ENCODE measurements at places on chromosomes 6 and 20.
A peak's percentile ranks its signal among the peaks of the same experiment; 100 is the strongest.

GRCh38 chr6:155213611-155214372, 50.0 kb upstream of the CLDN20 start:
- no peak for DNase-seq

- no peak for DNase-seq
Observed at GRCh38 chr6:132814716-132815570, 574 bp downstream of the RPS12 start.

DNA sequence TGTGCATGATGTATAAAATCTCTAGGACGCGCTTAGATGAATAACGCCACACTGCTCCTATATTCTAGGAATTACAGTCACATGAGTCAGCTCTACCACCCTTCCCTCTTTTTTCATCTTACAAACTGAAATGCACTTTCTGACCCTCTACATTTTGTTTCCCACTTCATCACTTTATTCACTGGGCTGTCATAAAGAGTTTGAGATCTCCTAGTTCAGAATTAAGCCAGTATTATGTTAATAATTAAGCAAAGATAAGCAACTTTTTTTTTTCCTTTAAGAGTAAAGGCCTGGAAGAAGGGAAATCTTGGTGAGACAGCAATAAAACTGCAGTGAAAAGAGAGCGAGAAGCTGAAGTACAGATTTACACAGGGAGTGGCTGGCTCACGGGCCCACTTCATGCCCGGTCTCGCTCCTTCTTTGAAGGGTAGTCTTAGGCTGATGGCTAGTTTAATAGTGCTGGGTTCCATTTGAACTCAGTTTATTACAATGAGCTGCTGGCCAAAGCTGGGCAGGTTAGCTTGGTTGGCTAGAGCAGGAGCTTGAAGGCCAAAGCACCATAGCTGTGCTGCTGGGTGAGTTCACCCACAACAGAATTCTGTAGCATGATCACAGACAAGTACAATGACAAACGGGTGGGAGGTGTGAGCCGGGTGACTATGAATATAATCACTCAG, 110.6 kb downstream of the MAP7 start:
- no peak for DNase-seq

DNA sequence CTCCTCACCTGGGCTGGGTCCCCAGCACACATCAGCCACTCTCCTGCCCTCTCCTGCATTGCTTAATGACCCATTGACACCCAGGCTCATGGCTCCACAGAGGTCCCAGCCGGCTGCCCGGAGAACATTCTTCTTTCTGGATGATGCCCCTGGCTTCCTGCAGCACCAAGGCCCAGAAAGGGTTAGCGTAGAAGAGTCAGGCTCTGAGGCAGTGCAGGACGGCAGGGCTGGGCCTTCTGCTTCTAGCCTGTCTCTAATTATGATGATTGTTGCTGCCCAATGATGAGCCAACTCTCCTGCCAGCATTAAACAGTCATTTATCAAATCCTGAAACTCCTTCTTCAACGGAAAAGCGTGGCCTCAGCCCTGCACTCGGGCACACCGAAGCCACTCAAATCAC, 66.4 kb downstream of the ZNF217 start:
- DNase-seq = no peak

GRCh38 chr6:117494283-117494682, 11.8 kb downstream of the DCBLD1 start:
- no peak for DNase-seq

- no peak for DNase-seq
Observed at GRCh38 chr6:20669571-20670314, 135.5 kb downstream of the CDKAL1 start.

GRCh38 chr6:41420186-41420585, 84.8 kb downstream of the NCR2 start:
- DNase-seq = no peak

DNA sequence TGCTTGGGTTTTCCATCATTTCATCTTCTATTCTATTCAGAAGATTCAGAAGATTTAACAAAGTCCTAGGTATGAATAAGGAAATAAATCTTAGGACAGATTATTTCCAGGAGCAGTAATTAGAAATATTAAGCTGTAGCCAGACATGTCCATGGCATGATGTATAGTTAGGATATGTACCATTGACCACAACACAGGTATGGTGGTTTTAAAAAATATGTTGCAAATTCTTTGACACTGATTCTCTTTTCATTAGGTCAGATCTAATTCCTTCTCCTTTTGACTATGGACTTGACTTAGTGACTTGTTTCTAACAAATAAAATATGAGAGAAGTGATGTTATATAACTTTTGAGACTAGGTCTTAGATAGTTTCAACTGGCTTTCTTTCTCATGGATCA, 23.5 kb upstream of the PDE7B start:
- DNase-seq = no peak

DNA sequence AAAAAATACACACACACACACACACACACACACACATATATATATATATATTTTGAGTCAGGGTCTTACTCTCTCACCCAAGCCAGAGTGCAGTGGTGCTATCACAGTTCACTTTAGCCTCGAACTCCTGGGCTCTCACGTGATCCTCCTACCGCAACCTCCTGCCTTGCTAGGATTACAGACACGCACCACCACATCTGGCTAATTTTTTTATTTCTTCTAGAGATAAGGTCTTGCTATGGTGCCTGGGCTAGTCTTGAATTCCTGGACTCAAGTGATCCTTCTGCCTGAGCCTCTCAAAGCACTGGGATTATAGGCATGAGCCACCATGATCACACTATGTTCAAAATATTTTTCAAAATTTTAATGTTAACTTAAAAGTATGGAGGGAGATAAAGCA, 43.5 kb downstream of the NUP153 start:
- DNase-seq = no peak

DNA sequence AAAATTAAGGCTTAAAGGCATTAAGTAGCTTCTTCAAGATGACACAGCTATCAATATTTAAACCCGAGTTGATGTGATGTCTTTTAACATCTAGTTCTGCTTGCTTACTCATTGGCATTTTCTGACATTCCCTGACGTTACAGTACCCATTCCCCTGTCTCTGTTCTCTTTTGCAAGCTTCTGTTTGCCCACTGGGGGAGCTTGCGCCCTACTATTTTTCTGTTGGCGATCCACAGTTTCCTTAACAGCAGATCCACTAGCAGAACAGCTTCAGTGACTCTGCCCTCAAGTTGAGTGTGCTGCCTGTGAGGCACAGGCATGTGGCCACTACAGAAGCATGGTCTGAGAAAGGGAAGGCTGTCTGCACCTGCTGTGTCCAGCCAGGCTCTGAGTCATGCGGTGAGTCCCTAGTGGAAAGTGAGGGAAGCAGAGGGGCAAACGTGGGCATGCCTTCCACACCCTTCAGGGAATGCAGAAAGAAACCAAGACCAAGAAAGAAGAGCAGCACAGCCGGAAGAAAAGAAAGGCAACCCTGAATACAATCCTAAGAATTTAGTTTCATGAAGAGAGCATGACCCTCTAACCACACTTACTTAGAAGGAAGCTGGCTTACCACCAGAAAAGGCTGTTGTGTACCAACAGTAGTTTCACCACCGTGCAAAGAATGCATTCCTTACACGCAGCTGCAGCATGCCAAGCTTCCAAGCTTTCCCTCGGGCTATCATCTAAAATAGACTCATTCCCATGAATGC, 97.7 kb upstream of the VGLL2 start:
- no peak for DNase-seq

- peak; percentile 68 for DNase-seq
Observed at GRCh38 chr20:478949-479429, 16.7 kb upstream of the TBC1D20 start.

- DNase-seq = no peak
Observed at GRCh38 chr6:11486486-11486885, 51.1 kb upstream of the TMEM170B start.

DNA sequence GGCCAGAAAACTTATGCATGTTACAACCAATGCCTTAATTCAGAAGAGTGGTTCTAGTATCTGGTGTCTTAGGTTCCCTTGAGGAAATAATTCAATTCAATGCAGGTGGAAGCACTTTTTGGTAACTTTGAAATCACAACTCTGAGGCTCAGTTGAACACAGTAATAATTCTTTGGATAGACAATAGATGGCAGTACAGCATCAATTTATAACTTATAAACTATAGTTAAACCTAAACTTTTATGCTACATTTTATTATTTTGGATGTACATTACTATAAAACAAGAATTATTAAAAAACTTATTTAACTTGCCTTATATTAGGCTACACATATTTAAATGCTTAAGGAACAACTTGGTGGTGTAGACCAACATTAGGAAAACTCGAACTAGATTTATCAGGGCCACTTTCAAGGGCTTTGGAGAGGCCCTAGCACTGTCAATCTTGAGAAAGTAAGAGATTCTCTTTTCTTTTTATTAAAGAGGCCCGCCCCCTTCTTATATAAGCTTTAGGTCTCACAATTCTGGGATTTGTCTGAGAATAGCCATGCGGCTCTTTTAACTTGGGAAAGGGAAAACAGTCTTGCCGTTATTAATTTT, 85.9 kb downstream of the CRYBG1 start:
- DNase-seq = no peak

DNA sequence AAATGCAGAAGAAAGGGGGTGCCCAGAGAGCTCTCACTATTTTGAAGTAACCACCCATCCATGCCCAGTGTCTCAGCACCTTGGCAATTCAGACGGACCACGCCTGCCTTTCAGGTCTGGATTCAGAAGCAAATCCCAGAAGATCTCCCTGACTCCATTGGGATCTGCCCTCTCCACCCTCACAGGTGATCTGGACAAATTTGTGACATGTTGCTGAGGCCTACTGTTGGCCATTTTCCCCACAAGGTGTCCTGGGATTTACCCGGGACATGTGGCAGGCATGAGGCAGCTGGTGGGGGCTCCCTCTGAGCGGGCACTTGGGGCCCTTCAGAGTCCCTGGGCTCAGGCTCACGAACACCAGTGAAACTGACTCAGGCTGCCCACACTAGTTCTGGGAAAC, 51.9 kb upstream of the IYD start:
- DNase-seq = no peak

DNA sequence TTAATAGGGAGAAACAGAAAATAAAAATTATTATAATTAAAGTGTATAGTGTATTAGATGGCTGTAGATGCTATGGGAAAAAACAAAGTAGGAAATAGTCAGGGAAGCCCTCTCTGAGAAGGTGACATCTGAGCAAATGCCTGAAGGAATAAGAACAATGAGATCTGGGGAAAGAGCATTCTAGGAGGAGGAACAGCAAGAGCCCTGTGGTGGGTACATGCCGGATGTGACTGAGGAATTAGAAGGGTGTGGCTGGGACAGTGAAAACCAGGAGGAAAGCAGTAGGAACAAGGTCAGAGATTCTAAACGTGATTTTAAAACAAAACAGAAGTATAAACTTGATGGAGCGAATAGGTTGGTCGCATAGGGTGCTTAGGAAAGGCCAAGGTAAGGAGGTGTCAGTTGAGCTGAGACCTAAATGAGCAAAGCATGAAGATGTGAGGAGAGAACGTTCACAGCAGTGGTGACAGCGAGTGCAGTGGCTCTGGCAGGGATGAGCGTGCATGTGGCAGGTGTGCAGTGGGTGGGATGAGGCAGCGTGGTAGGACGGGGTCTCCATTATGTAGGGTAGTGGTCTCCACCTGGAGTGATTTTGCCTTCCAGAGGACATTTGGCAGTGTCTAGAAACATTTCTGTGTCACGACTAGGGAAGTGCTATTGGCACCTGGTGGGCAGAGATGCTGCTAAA, 97.1 kb upstream of the MRPS10 start:
- DNase-seq = no peak

DNA sequence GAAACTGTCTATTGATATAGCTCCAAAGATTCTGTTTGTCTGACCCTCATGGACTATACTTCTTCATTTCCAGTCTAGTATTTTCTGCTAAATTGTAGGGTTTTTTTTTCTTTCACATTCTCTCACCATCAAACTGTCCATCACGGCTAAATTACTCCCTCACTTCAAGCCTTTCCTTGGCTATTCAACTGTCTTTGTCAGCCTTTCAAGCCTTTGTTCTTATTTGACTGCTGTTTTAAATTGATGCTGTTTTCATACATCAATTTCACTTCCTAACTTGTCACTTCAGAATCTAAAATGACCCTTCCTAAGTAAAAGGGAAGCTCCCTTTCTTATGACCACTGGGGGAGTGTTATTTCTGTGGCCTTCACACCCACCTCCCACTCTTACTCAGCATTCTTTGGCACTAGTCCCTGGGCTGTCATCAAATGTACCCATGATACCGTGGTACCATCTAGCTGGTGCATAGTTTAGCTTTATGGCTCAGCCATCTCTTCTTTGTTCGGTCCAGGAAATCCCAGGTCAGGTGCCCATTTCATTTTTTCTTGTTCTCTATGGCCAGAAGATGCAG, 8.6 kb downstream of the GJA1 start:
- DNase-seq = no peak

GRCh38 chr20:10802236-10802635, 128.4 kb upstream of the JAG1 start:
- no peak for DNase-seq

DNA sequence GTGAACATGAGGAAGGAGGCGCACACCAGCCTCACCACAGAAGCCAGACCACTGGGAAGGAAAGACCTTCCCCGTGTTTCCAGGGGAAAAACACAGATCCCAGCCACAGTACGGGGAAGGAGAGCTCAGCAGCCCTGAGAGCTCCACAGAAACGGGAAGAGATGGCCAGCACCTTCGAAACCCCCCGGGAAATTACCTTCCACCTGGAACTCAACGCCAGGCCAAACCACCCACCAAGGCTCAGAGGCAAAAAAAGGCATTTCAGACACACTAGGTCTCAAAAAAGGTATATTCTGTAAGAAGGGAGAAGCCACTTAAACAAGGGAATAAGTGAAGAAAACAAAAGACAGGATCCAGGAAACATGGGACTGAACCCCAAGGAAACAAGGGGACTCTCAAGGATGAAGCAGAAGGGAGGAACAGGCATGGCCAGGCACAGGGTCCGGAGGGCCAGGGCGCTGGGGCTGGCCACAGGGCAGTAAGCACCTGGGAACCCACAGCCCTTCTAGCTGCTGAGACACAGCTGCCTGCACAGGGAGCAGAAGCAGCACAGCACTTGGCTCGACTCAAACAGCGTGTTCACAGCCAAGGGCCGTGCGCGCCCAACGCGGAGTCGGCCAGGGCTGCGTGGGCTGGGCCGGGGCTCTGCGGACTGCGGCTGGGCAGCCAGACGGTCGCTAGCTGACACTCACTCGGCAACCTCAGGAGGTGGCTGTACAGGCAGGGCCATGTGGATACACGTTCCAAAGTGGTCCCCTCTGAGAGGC, 44.6 kb downstream of the TAF4 start:
- DNase-seq = peak; percentile 28

Measured in renal pelvis (tissue), 12 donors.